ENCODE measurements at places on chromosomes 7 and 10. TPM values are rescaled to one million over a fixed set of nuclear protein-coding genes. Genes with fewer than 3 reads are reported as not detected.

The ZDHHC6 gene
- polyA plus RNA-seq: 44.0 TPM

The ITGB8 gene
- polyA plus RNA-seq: 11.2 TPM

The TRPV5 gene
- 0.52 TPM for polyA plus RNA-seq

The VIPR2 gene
- 0.51 TPM for polyA plus RNA-seq

The ACTL6B gene
- polyA plus RNA-seq: 389 TPM

The FFAR4 gene
- not detected for polyA plus RNA-seq

Data from neural cell (in vitro differentiated cells).